NCI-H1930 (cell line): ENCODE measurements at places on chromosomes 11 and 22.
A peak's percentile ranks its signal among the peaks of the same experiment; 100 is the strongest.

DNA sequence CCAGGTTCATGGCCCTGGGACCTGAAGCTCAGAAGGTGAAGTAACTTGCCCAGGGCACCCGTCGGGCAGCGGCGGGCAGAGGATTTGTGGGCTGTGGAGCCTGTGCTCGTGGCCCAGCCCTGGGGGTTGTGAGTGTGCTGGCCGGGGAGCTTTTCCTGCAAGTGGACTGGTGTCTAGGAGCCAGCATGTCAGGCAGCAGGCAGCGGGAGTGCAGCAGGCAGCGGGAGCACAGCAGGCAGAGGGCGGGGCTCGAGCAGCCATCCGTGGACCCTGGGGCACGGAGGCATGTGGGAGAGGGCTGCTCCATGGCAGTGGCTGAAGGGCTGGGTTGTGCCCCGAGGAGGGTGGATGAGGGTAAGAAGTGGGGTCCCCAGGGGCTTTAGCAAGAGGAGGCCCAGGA lies 72.7 kb upstream of the PPP6R3 start:
- no peak for DNase-seq

GRCh38 chr11:2218031-2218633 lies 46.5 kb upstream of the TH start:
- DNase-seq: no peak

- peak; percentile 81 for DNase-seq
These were observed 39.0 kb downstream of the CTNND1 start for GRCh38 chr11:57800444-57801182.

GRCh38 chr22:50000587-50001387 lies 11.8 kb downstream of the IL17REL start:
- no peak for DNase-seq

GRCh38 chr22:48820481-48821345 lies 1007.0 kb downstream of the BRD1 start:
- no peak for DNase-seq

DNA sequence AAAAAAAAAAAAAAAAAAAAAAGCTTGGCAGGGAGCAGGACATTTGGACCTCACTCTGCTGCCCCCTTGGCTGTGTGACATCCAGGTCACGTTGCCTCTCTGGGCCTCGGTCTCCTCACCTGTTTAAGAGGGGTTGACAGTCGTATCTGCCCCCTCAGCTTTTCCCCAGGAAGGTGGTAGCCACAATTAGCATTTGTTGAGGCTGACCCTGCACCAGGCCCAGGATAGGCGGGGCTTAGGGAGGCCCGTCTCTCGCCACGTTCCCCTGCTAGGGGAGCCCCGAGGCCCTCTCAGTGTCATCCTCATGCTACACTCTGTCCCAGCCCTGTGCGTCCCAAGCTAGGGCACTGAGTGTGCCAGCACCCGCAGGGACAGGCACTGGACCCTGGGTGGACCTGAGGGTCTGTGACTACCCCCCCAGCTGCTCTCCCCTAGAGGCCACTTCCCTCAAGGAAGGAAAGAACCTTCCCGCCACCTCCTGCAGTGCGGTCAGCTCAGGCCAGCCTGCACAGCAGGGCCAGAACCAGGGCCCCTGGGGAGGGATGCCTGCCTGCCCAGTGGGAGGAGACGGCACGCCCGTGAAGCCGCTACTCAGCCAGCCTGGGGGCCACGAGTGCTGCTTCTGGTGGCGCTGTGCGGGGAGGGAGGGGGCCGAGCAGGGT lies 38.5 kb upstream of the PPARA start:
- no peak for DNase-seq

- no peak for DNase-seq
These were observed 47.8 kb upstream of the ALX4 start for GRCh38 chr11:44357711-44358110.

- DNase-seq: no peak
These were observed 1.4 kb downstream of the RIN1 start for GRCh38 chr11:66334605-66335442.

DNA sequence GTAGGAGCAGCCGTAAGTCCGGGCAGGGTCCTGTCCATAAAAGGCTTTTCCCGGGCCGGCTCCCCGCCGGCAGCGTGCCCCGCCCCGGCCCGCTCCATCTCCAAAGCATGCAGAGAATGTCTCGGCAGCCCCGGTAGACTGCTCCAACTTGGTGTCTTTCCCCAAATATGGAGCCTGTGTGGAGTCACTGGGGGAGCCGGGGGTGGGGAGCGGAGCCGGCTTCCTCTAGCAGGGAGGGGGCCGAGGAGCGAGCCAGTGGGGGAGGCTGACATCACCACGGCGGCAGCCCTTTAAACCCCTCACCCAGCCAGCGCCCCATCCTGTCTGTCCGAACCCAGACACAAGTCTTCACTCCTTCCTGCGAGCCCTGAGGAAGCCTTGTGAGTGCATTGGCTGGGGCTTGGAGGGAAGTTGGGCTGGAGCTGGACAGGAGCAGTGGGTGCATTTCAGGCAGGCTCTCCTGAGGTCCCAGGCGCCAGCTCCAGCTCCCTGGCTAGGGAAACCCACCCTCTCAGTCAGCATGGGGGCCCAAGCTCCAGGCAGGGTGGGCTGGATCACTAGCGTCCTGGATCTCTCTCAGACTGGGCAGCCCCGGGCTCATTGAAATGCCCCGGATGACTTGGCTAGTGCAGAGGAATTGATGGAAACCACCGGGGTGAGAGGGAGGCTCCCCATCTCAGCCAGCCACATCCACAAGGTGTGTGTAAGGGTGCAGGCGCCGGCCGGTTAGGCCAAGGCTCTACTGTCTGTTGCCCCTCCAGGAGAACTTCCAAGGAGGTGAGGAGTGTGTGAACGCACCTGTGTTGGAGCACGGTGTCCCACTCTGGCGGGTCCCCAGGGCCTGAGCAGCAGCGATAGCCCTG lies at the start of gene TAGLN:
Gene TAGLN (plus strand): TSS at position 318 of the 863 bp plus-strand sequence. CDS start 3,644 bp downstream, outside the sequence.
- no peak for DNase-seq

- no peak for DNase-seq
These were observed 590.0 kb downstream of the BRD1 start for GRCh38 chr22:49237703-49238102.

DNA sequence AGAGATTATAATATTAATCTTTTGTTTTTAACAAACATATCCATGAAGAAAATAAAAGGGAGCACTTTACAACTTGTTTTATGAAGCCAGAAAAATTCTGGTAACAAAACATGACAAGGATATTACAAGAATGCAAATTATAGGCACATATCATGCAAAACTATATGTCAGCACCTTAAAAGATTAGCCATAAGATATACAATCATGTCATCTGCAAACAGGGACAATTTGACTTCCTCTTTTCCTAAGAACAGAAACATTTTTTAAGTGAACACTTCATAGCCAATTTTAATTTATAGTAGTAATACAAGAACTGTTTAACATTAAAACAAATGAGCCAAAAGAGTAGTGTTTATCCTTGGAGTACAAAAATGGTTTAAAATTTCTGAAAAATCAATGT lies 916.5 kb upstream of the CNTN5 start:
- no peak for DNase-seq

- no peak for DNase-seq
These were observed 512 bp downstream of the TOLLIP start for GRCh38 chr11:1308743-1309497.
